ENCODE measurements at places on chromosomes 3 and 15.
A peak's percentile ranks its signal among the peaks of the same experiment; 100 is the strongest.

- DNase-seq: no peak
Observed at GRCh38 chr15:42427429-42428223, 63.3 kb downstream of the ZNF106 start.

DNA sequence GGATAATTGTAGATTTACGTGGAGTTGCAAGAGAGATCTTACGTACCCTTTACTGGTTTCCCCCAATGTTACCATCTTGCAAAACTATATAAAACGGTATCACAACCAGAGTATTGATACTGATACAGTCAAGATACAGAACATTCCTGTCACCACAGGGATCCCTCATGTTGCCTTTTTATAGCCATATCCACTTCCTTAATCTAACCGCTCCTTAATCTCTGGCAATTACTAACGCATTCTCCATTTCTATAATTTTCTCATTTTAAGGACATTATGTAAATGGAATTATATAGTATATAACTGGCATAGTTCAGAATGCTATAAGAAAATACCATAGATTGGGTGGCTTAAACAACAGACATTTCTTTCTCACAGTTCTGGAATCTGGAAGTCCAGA lies 61.1 kb downstream of the SEC22A start:
- DNase-seq: no peak

- DNase-seq: no peak
Observed at GRCh38 chr3:61158667-61159066, 92.6 kb downstream of the FHIT start.

DNA sequence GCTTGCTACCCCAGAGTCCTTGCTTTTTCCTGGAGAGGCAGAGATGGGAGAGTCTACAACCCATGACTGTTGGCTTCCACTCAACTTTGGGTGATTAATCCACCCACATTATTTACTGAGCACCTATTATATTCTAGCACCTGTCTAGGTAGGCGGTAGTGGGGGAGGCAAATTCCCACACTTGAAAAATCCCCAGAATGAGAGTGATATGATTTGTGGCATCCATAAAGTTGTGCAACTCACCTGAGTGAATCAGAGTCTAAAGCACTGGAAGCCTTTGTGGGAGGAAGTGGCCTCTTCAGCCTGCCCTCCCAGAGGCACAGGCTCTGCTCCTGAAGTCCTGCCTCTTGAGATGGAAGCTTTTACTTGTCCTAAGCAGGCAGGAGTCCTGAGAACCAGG lies 40.4 kb upstream of the CTNNB1 start:
- no peak for DNase-seq

GRCh38 chr3:46078712-46079400 lies 51.6 kb upstream of the XCR1 start:
- DNase-seq: peak; percentile 87

- DNase-seq: no peak
Observed at GRCh38 chr15:52652984-52653383, 26.2 kb downstream of the ATOSA start.

DNA sequence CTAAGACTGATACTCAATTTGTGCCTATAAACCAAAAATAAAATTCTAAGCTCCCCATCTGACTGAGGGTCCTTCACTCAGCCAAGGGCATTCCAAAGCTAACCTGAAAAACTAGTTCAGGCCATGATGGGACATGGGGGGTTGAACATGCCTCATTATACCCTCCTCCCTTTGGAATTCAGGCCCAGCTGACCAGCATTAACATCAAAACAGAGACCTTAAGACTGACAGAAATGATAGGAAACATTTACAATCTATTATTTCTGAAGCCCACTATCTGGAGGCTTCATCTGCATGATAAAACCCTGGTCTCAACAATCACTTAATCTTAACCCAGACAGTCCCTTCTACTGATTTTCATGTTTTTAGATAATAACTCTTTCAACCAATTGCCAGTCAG lies 140.4 kb downstream of the ANO10 start:
- DNase-seq: no peak

GRCh38 chr3:171768986-171769385 lies 41.3 kb downstream of the PLD1 start:
- DNase-seq: no peak

- no peak for DNase-seq
Observed at GRCh38 chr3:8486936-8487335, 14.7 kb upstream of the LMCD1 start.

DNA sequence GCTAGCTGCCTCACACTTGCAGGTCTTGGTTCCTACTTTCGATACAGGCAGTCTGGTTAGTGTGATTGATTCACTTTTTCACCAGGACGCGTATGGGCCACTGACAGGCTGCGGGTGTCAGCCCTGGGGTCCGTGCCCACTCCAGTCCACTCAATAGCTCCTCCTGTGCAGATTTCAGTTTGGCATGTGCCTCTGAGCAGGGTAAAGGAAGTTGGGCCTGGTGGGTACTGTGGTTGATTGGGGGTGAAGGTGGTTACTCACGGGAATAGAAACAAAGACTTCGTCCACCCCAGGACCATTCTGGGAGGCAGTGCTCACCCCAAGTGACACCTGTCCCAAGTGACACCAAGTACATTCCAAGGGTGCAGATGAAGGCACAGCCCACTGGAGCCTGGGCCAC lies 62.3 kb downstream of the EPHB1 start:
- DNase-seq: no peak

- DNase-seq: no peak
Observed at GRCh38 chr15:51349156-51349844, 7.8 kb downstream of the GLDN start.

- DNase-seq: peak; percentile 54
Observed at GRCh38 chr3:64214381-64215018, 10.8 kb downstream of the PRICKLE2 start.

GRCh38 chr15:63876085-63876662 lies 42.4 kb upstream of the HERC1 start:
- no peak for DNase-seq

- no peak for DNase-seq
Observed at GRCh38 chr3:104564045-104564643, 802.6 kb upstream of the ALCAM start.

GRCh38 chr15:67147396-67147949 lies 82.1 kb downstream of the SMAD3 start:
- no peak for DNase-seq

GRCh38 chr3:195715583-195716266 lies 5.1 kb upstream of the MUC20 start:
- DNase-seq: no peak

DNA sequence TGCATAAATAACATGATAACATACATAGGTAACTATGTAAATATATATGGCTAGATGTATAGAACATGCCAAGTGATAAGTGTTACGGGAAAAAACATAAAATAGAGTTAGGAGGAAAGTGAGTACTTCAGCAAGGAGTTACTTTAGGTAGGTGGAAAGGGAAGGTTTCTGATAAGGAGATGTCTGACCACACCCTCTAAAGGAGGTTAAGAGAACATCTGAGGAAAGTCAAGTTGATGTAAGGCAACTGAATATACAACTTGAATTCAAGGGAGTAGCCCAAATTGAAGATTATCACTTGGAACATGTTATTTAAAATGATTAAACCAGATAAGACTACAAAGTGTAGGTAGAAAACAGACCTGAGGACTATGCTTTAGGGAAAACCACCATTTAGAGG lies 13.8 kb downstream of the PIERCE2 start:
- DNase-seq: no peak

DNA sequence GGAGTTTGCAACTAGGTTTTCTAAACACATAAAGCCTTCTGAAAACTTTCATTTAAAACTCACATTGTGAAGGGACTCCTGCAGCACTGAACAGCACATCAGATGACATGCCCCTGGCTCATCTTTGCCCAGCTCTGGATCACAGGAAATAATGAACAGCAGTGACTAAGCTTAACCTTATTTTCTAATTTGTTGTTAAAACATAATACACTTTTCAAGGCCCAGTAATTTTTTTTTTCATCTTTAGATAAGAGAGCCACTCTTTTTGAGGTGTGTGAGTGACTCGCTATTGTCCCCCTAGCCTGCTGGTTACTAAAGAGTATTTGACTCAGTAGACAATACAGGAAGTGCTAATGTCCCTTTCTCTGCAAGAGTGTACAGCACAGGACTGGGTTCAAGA lies 204.0 kb downstream of the OSBPL10 start:
- DNase-seq: no peak

DNA sequence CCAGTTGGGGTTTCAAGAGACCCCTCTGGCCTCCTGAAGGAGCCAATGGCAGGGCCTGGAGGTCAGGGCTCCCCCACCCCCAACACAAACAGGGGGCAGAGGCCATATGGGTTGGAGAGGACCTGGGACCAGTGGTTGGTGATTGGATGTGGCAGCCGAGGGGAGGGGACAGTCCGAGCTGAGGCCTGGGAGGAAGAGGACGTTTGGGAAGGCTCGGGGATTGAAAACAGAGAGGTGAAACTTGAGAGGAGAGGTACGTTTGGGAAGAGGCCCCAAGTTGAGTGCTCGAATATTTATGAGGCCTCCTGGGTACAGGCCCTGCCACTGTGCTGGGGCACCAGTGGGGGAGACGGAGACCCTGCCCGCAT lies 53.7 kb downstream of the DNAJB8 start:
- no peak for DNase-seq

DNA sequence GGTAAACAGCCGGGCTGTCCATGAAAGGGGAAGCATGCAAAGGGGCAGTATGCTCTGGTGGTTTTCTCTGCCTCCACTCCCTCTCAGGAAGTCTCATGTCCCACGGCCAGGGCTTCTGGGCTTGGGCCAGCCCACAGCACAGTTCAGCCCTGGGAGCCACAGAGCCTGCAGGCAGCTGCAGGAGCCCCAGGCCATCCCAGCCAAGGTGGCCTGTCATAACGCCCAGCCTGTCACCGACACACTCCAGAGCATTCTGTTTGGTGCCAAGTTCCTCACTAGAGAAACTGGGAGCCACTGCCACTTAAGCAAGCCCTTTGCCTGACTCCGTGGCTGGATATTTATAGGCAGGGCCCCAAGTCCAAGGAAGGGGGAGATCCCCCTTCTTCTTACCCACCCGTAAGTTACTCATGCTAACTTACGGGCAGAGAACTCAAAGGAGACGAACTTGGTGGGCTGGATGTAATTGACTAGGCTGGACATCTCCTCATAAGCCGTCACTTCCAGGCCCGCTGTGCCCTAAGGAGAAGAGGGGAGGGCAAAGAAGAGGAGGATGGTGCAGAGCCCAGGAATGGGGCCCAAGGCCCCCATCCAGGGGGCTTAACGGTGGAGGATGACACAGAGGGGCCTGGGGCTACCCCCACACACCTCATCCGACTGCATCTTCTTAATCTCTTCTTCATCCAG lies 11.7 kb downstream of the PLCB2 start:
- DNase-seq: no peak

- no peak for DNase-seq
Observed at GRCh38 chr3:37559461-37559860, 302.2 kb upstream of the CTDSPL start.

- no peak for DNase-seq
Observed at GRCh38 chr3:94654096-94654495, 591.2 kb downstream of the NSUN3 start.

DNA sequence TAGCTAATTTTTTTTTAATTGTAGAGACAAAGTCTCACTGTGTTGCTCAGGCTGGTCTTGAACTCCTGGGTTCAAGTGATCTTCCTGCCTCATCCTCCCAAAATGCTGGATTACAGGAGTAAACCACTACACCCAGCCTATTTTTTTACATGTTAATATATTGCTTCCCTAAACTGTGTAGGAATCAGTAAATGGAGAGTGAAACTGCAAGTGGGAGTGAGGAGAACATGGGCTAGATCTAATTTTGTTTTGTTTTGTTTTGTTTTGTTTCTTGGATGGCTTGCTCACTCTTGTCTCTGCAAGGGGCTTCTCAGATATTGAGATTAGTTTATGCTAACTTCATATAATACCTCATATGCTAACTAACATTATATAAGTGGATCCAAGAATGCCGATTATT lies 31.5 kb downstream of the PARP15 start:
- DNase-seq: no peak

GRCh38 chr3:50525987-50526386 lies 22.6 kb upstream of the CACNA2D2 start:
- peak; percentile 70 for DNase-seq

DNA sequence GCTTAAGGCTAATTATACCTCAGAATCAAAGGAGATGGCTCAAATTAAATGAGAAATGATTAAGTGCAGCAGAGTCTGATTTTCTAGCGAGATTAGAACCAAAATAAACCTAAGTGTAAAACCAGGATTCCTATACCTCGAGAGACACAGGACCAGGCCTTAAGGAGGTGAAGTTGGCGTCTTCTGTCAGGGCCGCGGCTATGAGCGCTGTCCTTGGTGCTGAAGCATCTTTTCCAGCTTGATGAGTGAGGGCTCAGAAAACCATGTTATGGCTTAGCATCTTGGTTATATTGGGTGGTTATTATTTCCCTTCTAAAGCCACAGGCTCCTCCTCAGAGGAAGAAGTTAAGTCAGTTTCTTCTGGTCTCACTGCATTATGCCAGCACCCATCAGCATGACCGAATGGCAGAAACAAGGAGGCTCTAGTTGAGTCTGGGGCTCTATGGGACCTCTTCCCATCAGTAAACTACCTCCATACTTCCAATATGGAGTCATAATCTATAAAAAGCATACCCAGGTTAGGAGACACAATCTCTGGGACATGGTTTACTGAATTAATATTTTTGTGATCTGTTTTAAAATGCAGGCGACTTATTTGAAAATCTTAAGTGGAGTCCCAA lies 120.1 kb upstream of the NMNAT3 start:
- peak; percentile 35 for DNase-seq
